HCT116 (cell line): ENCODE measurements at places on chromosomes 7 and 10. TPM values are rescaled to one million over a fixed set of nuclear protein-coding genes. Genes with fewer than 3 reads are reported as not detected.

- no peaks in the 10 kb centered on the region for H3K4me1 ChIP-seq
- no peaks in the 10 kb centered on the region for H3K27me3 ChIP-seq
- no peak for DNase-seq
- H3K27ac ChIP-seq = no peak overlapping the region
- no peak overlapping the region for H3K4me3 ChIP-seq
- H3K36me3 ChIP-seq = no peaks in the 10 kb centered on the region
These were observed 479.6 kb downstream of the GATA3 start for GRCh38 chr10:8534096-8534495.

DNA sequence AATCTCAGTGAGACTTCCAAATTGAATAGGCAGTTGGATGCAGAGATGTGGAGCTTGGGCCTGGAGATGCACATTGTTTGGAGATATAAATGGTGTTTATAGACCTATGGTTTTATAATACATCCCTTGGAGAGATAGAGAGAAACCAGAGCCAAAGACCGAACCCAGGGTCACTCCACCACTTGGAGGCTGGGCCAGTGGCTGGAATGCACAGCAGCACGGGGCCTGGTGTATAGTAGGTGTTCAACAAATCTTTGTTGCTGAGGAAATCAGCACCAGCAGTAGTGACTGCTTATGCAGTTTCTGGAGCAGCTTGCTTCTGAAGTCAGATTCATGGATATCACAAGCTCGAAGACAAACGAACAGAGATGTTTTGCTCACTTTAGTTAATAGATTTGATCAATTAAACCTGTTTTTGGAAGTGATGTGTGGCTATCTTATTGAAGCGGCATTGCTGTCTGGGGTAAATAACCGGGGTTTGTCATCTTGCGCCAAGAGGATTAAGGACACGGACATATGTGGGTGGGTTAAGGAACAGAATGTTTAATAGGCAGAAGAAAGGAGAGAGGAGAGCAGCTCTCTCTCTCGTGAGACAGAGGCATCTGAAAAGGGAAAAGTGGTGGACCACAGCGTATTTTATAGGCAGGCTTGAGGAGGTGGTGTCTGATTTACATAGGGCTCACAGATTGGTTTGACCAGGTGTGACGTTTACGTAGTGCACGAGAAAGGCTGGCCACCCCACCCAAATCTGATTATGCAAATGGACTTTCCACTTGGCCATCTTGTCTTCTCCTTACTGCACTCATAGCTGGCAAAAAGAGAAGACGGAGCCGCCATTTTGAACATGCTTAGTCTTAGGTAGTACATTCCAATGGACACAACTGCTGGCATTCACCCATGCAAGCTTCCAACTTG, 11.1 kb downstream of the RBP4 start:
- no peaks in the 10 kb centered on the region for H3K36me3 ChIP-seq
- no peak for DNase-seq
- H3K27me3 ChIP-seq = no peaks in the 10 kb centered on the region

- H3K27me3 ChIP-seq = no peaks in the 10 kb centered on the region
- no peaks in the 10 kb centered on the region for H3K36me3 ChIP-seq
- H3K27ac ChIP-seq = no peak overlapping the region
- no peaks in the 10 kb centered on the region for H3K4me1 ChIP-seq
- H3K4me3 ChIP-seq = no peak overlapping the region
These were observed 92.7 kb upstream of the SAMD8 start for GRCh38 chr10:75018686-75019307.

- H3K4me1 ChIP-seq = peaks cover 27% of the 10 kb centered on the region
- no peak overlapping the region for H3K27ac ChIP-seq
- DNase-seq = no peak
- peak overlapping the region; percentile 28; the same call in 1 of the 2 replicates for H3K4me3 ChIP-seq
These were observed 22.8 kb upstream of the ADAMTS14 start for GRCh38 chr10:70649526-70649925.

DNA sequence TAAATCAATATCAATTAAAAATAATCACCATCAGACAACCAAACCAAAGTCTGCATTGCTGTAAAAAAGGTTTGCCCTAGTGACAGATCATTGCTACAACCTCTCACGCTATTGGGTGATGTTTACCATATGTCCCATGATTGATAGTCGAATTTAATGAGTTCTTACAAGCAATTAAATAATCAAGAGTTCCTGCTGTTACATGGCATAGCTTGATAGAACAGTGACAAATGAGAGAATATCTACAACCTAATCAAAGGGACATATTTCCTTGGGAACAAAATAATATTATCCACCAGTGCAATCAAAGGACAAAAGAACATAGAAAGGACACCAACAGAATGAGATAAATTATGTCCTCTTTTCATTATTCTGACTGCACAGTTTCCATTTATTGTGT, 387.4 kb downstream of the ETV1 start:
- DNase-seq = no peak
- no peaks in the 10 kb centered on the region for H3K36me3 ChIP-seq
- no peak overlapping the region for H3K27ac ChIP-seq
- no peak overlapping the region for H3K4me3 ChIP-seq
- H3K4me1 ChIP-seq = no peaks in the 10 kb centered on the region

DNA sequence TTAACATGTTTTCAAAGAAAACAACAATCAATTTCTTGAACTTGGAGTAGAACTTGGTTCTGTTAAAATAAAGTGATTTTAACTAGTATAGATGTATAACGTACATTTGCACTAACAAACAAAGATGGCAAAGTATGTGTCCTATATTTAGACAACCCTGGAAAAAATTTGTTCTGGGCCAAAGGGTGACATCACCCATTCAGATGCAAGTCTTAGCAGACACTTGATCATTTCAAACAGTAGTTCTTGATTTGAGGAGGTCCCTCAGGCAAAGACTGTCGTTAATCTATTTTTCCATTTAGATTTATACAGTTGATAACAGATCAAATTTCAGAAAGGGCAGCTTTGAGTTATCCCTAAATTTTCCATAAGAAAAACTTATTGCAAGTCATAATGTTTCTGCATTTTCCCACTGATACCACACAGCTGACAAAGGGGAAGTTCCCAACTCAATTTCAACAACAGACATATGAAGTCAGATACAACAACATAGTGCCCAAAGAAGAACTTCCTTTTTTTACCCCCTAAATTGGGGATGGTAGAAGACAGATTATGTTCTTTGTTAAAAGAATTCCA, 5.2 kb downstream of the NMT2 start:
- peaks cover 27% of the 10 kb centered on the region for H3K4me1 ChIP-seq
- H3K4me3 ChIP-seq = no peak overlapping the region
- no peaks in the 10 kb centered on the region for H3K27me3 ChIP-seq
- DNase-seq = no peak
- no peak overlapping the region for H3K27ac ChIP-seq
- no peaks in the 10 kb centered on the region for H3K36me3 ChIP-seq

DNA sequence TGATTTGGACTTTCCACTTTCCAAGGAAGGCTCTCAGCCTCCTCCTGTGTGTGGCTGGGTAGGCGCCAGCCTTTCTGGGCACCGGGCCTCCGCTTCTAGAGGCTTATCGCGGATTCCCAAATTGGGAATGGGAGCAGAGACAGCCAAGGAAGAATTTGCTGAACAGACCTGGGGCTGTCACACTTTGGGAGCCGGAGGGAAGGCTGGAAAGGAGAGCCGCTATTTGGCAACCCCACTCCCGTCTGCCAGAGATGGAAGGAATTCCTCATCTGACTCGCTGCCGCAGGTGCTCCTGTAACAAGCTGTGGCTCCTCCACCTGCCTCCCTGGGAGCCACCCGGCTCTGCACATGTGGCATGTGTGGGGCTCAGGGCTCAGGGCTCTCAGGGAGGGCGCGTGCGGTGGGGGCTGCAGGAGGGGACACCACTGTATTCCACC, 50.8 kb upstream of the ECHDC3 start:
- no peaks in the 10 kb centered on the region for H3K27me3 ChIP-seq
- H3K4me3 ChIP-seq = no peak overlapping the region
- DNase-seq = no peak
- no peaks in the 10 kb centered on the region for H3K36me3 ChIP-seq

DNA sequence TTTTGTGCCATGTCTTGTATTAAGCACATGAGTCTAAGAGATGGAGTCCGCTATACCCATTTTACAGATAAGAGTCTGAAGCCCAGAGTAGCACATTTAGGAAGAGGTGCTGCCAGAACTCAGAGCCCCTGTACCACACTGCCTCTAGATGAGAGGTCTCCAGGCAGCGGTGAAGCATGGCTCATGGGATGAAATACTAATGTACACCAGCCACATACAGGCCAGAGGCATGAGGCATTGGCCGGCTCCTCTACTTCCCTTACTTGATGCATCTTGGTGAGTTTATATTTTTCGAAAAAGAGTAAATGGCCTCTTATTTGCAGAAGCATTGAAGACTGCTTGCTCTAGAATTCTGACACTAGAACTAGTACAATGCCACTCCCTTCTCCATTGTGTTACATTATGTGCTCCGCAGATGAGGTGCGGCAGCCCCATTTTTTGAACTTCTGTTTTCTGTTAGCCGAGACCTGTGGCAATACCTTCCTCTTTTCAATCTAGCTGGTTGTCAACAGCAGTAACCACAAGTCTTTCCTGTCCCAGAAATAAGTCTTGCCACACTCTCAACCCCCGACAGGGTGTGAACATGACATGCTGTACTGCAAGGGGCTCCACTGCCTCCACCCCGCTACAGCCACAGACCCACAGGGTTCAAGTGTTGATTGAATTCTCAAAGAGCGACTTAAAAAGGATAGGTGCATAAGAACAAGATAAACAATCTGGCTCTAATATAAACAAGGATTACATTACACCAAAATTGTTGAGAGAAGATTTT, 145.3 kb downstream of the CELF2 start:
- no peak for DNase-seq
- no peak overlapping the region for H3K27ac ChIP-seq
- H3K27me3 ChIP-seq = no peaks in the 10 kb centered on the region

GRCh38 chr10:42866115-42866995, 83.8 kb downstream of the BMS1 start:
- H3K27ac ChIP-seq = no peak overlapping the region
- H3K36me3 ChIP-seq = no peaks in the 10 kb centered on the region
- no peak overlapping the region for H3K4me3 ChIP-seq
- no peaks in the 10 kb centered on the region; the same call in 1 of the 2 replicates for H3K4me1 ChIP-seq
- DNase-seq = peak; percentile 47
- H3K27me3 ChIP-seq = peaks cover under 1% of the 10 kb centered on the region

GRCh38 chr10:5978230-5978489, 817 bp upstream of the IL15RA start:
- no peaks in the 10 kb centered on the region for H3K36me3 ChIP-seq
- no peaks in the 10 kb centered on the region for H3K27me3 ChIP-seq
- peak overlapping the region; percentile 85 for H3K27ac ChIP-seq
- peaks cover 18% of the 10 kb centered on the region for H3K4me1 ChIP-seq
- peak overlapping the region; percentile 83 for H3K4me3 ChIP-seq

GRCh38 chr7:55043691-55044370, 25.0 kb downstream of the EGFR start:
- H3K27me3 ChIP-seq = no peaks in the 10 kb centered on the region
- H3K4me1 ChIP-seq = peaks cover 2% of the 10 kb centered on the region; the same call in 1 of the 2 replicates
- H3K27ac ChIP-seq = no peak overlapping the region
- no peak overlapping the region for H3K4me3 ChIP-seq
- H3K36me3 ChIP-seq = no peaks in the 10 kb centered on the region

- H3K27ac ChIP-seq = no peak overlapping the region
- H3K4me1 ChIP-seq = no peaks in the 10 kb centered on the region
- no peak overlapping the region for H3K4me3 ChIP-seq
- peaks cover 19% of the 10 kb centered on the region; the same call in 1 of the 2 replicates for H3K27me3 ChIP-seq
- no peaks in the 10 kb centered on the region for H3K36me3 ChIP-seq
- no peak for DNase-seq
These were observed 234.2 kb downstream of the PRPF18 start for GRCh38 chr10:13820964-13821337.

- no peaks in the 10 kb centered on the region for H3K27me3 ChIP-seq
- no peak for DNase-seq
- H3K4me1 ChIP-seq = peaks cover 22% of the 10 kb centered on the region
- no peak overlapping the region for H3K27ac ChIP-seq
- peaks cover 26% of the 10 kb centered on the region; the same call in 1 of the 2 replicates for H3K36me3 ChIP-seq
- no peak overlapping the region for H3K4me3 ChIP-seq
These were observed 51.7 kb downstream of the DAGLB start for GRCh38 chr7:6395898-6396595.

GRCh38 chr10:115335366-115335765, 242.2 kb downstream of the ATRNL1 start:
- DNase-seq = no peak
- no peak overlapping the region for H3K27ac ChIP-seq
- H3K27me3 ChIP-seq = peaks cover 12% of the 10 kb centered on the region
- H3K36me3 ChIP-seq = no peaks in the 10 kb centered on the region
- H3K4me1 ChIP-seq = no peaks in the 10 kb centered on the region

DNA sequence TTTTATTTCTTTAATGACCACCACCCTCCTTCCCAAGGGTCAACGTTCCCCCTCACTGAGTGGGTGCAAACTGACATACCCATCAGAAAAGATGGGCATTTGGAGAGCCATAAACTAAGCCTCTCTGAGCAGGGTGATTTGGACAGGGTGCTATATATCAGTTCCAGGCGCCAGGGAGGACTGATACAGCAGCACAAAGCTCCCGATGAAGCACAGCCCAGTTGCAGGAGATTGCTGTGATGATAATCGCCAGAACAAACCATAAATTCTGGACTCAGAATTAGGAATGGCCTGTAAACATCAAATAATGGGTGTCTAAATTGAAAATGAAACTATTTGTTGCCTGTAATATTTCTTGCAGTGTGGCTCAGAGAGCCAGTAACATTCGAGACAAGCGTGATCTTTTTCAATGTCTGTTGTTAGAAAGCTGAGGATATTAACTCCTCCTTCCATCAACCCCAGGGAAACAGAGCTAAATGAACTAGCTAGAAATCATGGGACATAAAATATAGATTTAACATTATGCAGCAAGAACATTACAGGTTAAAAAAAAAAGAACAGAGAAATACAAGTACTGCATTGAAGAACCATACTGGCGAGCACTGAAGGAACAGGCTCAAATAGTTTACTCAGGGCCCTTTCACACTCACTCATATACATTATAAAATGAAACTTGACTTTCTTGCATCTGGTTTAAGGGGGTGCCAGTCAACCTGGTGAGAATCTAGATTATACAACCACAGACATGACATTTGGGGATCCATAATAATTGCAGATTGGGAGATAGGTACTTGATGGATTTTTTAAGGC, 137.5 kb upstream of the LRRTM3 start:
- no peak overlapping the region for H3K4me3 ChIP-seq
- DNase-seq = no peak
- no peaks in the 10 kb centered on the region for H3K27me3 ChIP-seq
- no peaks in the 10 kb centered on the region for H3K4me1 ChIP-seq
- H3K36me3 ChIP-seq = no peaks in the 10 kb centered on the region

GRCh38 chr10:71218046-71218650, 5.8 kb downstream of the UNC5B start:
- peak; percentile 36 for DNase-seq
- no peaks in the 10 kb centered on the region for H3K36me3 ChIP-seq
- H3K4me1 ChIP-seq = peaks cover 58% of the 10 kb centered on the region
- no peaks in the 10 kb centered on the region for H3K27me3 ChIP-seq
- peak overlapping the region; percentile 47 for H3K27ac ChIP-seq

The ADAM12 gene
- total RNA-seq = not detected

The OR2A7 gene
- 8.1 TPM for total RNA-seq

The SH2D4B gene
- 0.22 TPM for total RNA-seq

The SPAM1 gene
- total RNA-seq = not detected

The PRSS37 gene
- not detected for total RNA-seq

The CPA2 gene
- total RNA-seq = 1.5 TPM

The TCF7L2 gene
- total RNA-seq = 164 TPM

The ANK3 gene
- 15.3 TPM for total RNA-seq

The EMX2 gene
- not detected for total RNA-seq
